Suppressor macrophage treated with lipopolysaccharide for 4 hours (primary cell): ENCODE measurements at places on chromosomes 1 and 21.
A peak's percentile ranks its signal among the peaks of the same experiment; 100 is the strongest.

GRCh38 chr1:205068457-205069040 lies 15.7 kb downstream of the TMEM81 start:
- DNase-seq: no peak

GRCh38 chr1:205706601-205707502 lies 26.5 kb upstream of the SLC45A3 start:
- peak; percentile 35 for DNase-seq

GRCh38 chr1:157963713-157964112 lies 29.7 kb upstream of the KIRREL1 start:
- DNase-seq: peak; percentile 81

DNA sequence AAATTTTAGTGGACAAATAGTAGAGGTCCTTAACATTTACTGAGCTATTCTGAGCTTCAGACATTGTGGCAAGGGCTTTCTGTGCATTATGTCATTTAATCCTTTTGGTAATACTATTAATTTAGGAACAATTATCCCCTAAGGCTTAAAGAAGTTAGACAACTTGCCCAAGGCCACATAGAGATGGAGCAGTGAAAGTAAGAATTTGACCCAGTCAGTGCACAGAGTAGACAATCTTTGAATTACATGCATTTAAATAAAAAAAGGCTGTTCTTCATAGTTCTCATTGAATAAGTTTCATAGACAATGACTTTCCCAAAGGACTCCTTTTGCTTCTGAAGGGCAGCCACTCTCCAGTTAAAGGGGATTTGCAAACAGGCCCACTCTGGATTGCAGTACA lies 142.7 kb downstream of the RUNX1 start:
- no peak for DNase-seq

- peak; percentile 88 for DNase-seq
These were observed at the start of gene IFI44L for GRCh38 chr1:78619803-78620579. TSS of gene IFI44L (plus strand) at chr1:78620448. CDS start at chr1:78627916, 7,468 bp downstream.

- DNase-seq: peak; percentile 62
These were observed 97.5 kb upstream of the CTTNBP2NL start for GRCh38 chr1:112298558-112298957.

- no peak for DNase-seq
These were observed 37.9 kb upstream of the FOXE3 start for GRCh38 chr1:47378147-47378546.
